ENCODE measurements at places on chromosomes 7 and 10. TPM values are rescaled to one million over a fixed set of nuclear protein-coding genes. Genes with fewer than 3 reads are reported as not detected.

Gene NKX2-3
- not detected for total RNA-seq

Gene FEZF1
- not detected for total RNA-seq

Gene POM121L12
- total RNA-seq = not detected

Gene THSD7A
- total RNA-seq = 0.03 TPM

Gene NPFFR1
- not detected for total RNA-seq

Gene CHRM2
- total RNA-seq = not detected

Gene EPHA1
- total RNA-seq = 0.21 TPM

Gene SPDYE8
- not detected for total RNA-seq

DNA sequence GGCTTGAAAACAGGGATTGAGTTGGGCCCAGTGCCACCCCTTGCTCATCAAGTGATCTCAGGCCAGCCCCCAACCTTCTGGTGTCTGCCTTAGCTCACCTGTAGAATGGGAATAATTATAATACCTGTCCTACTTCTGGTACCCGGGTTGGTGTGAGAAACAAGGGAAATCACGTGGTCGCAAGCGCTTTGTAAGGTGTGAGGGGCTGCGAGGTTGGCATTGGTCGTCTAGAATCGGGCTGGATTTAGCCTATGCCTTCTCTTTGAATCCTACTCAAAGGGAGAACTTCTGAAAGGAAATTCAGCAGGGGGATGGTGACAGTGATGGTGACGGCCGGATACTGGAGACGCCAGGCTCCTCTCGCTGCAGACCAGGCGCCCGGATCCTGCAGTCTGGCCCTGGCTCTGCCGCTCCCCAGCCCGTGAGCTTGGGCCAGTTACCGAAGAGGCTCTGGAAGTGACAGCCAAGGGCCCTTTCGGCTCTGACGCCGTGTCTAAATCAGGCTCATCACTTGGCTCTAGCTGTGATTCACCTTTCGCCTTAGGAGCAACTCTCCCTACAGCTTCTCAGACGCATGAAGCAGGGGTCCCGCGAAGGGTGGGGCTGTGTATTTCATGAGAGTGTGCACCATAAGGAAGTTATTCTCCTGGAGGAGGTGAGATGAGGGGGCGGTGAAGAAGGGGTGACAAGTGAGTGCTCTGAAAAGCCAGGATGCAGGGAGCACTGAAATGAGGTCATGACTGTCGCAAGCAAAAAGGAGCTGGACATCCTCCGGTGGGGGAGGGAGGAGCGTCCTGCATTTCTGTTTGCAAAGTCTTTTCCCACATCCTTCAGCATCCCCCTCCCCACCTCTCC is 4.0 kb upstream of the CREB5 start:
- H3K4me3 ChIP-seq = no peak overlapping the region
- H3K27ac ChIP-seq = no peak overlapping the region
- no peaks in the 10 kb centered on the region for H3K36me3 ChIP-seq
- H3K27me3 ChIP-seq = peaks cover 14% of the 10 kb centered on the region
- no peak for DNase-seq
- 0 out of 2 replicates have a peak, but pooled peaks cover 2% of the 10 kb centered on the region for H3K4me1 ChIP-seq

DNA sequence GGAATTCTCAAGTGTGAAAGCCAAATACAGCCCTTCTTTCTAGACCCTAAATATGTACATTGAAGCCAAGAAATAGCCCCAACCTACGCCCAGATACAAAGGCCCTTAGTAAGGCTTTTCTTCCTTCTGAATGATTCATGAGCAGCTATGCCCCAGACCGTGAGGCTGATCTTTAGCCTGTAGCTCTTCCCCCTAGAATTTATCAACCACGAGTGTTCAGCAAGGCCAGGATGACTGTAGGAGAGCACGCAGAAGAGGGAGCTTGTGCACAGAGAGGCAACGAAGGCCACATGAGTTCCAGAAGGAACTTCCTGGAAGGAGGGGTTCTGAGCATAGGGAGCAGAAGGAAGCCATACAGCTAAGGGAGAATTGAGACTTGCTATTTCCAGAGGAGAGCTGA is 53.0 kb upstream of the HABP2 start:
- H3K27me3 ChIP-seq = no peaks in the 10 kb centered on the region
- H3K36me3 ChIP-seq = no peaks in the 10 kb centered on the region
- no peak overlapping the region for H3K27ac ChIP-seq
- no peak overlapping the region for H3K4me3 ChIP-seq

DNA sequence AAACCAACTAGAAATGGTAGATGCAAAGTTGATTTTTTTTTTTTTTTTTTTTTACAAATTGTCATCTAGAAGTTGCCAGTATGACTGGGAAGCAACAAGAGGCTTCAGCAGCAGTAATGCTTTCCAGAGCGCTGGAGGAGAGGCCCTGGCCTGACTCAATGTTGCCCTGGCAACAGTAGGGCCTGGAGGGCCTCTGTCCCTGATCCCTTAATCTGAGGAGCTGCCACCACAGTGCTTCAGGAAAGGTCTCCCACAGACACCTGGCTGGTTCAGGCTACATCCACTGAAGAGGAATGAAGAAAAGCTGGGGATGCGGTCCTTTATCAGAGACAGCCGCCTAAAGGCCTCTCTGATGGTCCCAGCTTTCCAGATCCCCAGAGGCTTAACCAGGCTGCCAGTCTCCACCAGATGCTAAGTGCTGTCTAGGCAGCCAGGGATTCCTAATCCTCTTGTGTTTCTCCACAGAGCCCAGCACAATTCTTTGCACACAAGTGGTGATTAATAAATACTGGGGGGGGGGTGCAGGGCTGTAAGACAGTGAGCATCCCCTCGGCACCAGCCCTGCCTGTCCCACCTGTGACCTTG is 33.7 kb downstream of the ZNF777 start:
- DNase-seq = no peak
- H3K27me3 ChIP-seq = no peaks in the 10 kb centered on the region
- H3K4me1 ChIP-seq = no peaks in the 10 kb centered on the region
- peaks cover 2% of the 10 kb centered on the region for H3K36me3 ChIP-seq
- H3K4me3 ChIP-seq = no peak overlapping the region

GRCh38 chr7:34153656-34154270 is 248.4 kb downstream of the BMPER start:
- H3K27me3 ChIP-seq = no peaks in the 10 kb centered on the region
- no peak for DNase-seq
- no peaks in the 10 kb centered on the region for H3K4me1 ChIP-seq

- H3K4me1 ChIP-seq = no peaks in the 10 kb centered on the region
- no peak for DNase-seq
Measured at GRCh38 chr10:68633816-68634466, 73.8 kb downstream of the TET1 start.

DNA sequence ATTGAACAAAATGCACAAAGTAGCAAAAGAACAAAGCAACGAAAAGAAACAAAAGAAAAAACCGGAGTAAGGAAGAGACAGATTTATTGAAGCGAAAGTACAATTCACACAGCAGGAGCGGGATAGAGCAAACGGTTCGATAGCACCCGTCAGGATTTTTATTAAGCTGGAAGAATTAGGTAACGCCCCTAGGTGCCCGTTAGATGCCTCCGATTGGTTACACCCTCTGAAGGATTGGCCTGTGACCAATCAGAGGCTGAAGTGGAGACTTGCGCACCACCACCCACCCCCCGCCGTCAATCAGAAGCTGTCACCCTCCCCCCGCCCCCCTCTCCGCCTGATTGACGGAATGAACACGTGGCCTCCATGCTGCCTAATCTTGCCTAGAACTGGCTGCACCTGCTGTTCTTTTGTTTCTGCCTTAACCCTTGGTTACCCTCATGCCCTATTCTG is 16.8 kb downstream of the OCM2 start:
- H3K27ac ChIP-seq = no peak overlapping the region
- H3K36me3 ChIP-seq = no peaks in the 10 kb centered on the region
- no peaks in the 10 kb centered on the region for H3K27me3 ChIP-seq
- no peak overlapping the region for H3K4me3 ChIP-seq
- no peak for DNase-seq

- H3K36me3 ChIP-seq = peaks cover 5% of the 10 kb centered on the region
- H3K27me3 ChIP-seq = no peaks in the 10 kb centered on the region
Measured at GRCh38 chr7:36937754-36938563, 213.7 kb upstream of the AOAH start.

GRCh38 chr7:42002654-42003053 is 234.4 kb downstream of the GLI3 start:
- H3K4me3 ChIP-seq = no peak overlapping the region
- H3K27ac ChIP-seq = no peak overlapping the region
- H3K27me3 ChIP-seq = no peaks in the 10 kb centered on the region
- DNase-seq = no peak

- peaks cover 5% of the 10 kb centered on the region for H3K27me3 ChIP-seq
- no peaks in the 10 kb centered on the region for H3K36me3 ChIP-seq
- H3K4me1 ChIP-seq = no peaks in the 10 kb centered on the region
- DNase-seq = no peak
- H3K27ac ChIP-seq = no peak overlapping the region
Measured at GRCh38 chr7:25405736-25406135, 177.4 kb upstream of the NPVF start.

GRCh38 chr7:137957887-137958286 is 44.0 kb downstream of the CREB3L2 start:
- no peaks in the 10 kb centered on the region for H3K27me3 ChIP-seq
- peaks cover 36% of the 10 kb centered on the region for H3K36me3 ChIP-seq
- no peak overlapping the region for H3K27ac ChIP-seq

- no peak overlapping the region for H3K27ac ChIP-seq
- no peak overlapping the region for H3K4me3 ChIP-seq
- H3K27me3 ChIP-seq = no peaks in the 10 kb centered on the region
- H3K36me3 ChIP-seq = peaks cover 35% of the 10 kb centered on the region
Measured at GRCh38 chr7:99420213-99420612, 11.4 kb downstream of the BUD31 start.

GRCh38 chr7:144826208-144826607 is 9.6 kb downstream of the TPK1 start:
- H3K27me3 ChIP-seq = no peaks in the 10 kb centered on the region
- no peak for DNase-seq
- H3K4me3 ChIP-seq = no peak overlapping the region

DNA sequence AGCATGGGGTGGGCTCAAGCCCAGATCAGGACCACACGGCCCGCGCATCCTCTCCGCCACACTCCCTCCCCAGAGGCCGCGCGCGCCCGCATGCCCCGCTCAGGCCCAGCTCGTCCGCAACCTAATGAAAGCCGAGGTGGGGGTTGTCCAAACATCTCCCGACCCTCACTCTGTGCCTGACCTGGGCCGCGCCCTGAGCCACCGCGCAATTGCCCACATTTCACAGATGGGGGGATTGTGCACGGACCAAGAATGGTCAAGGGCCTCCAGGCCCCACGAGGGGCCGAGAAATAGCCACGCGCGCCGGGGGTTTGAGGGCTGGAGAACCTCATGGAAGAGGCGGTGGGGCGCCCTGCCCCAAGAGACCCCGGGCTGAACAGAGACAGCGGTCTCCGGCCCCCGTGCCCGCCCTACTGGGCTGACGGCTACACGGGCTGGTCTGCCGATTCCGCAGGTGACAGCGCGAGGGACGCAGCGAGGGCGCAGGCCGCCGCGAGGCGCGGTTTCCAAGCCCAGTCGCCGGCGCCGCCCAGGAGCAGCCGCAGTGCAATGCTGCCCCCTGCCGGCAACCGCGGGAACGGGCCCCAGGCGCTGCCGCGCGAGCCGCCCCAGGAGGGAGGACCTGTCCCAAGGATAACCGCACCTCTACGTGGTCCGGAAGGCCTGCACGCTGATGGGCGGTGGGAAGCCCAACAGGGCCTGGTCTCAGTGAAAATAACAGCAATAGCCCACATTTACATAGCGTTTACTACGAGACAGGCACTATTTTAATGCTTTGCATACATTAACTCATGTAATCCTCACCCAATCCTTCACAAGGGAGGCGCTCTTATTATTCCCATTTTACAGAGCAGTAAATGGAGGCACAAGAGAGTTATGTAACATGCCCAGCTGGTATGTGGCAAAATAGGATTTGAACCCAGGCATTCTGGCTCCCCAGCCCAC is 10.5 kb upstream of the GRID1 start:
- no peaks in the 10 kb centered on the region for H3K36me3 ChIP-seq
- no peak for DNase-seq
- no peak overlapping the region for H3K27ac ChIP-seq
- no peaks in the 10 kb centered on the region for H3K4me1 ChIP-seq
- H3K4me3 ChIP-seq = 0 out of 2 replicates have a peak overlapping the region, but pooled peaks have one; percentile 32
- H3K27me3 ChIP-seq = no peaks in the 10 kb centered on the region

- H3K27me3 ChIP-seq = no peaks in the 10 kb centered on the region
- H3K4me1 ChIP-seq = no peaks in the 10 kb centered on the region
- DNase-seq = no peak
- H3K36me3 ChIP-seq = no peaks in the 10 kb centered on the region
- no peak overlapping the region for H3K27ac ChIP-seq
Measured at GRCh38 chr7:41351091-41351490, 351.8 kb downstream of the INHBA start.

DNA sequence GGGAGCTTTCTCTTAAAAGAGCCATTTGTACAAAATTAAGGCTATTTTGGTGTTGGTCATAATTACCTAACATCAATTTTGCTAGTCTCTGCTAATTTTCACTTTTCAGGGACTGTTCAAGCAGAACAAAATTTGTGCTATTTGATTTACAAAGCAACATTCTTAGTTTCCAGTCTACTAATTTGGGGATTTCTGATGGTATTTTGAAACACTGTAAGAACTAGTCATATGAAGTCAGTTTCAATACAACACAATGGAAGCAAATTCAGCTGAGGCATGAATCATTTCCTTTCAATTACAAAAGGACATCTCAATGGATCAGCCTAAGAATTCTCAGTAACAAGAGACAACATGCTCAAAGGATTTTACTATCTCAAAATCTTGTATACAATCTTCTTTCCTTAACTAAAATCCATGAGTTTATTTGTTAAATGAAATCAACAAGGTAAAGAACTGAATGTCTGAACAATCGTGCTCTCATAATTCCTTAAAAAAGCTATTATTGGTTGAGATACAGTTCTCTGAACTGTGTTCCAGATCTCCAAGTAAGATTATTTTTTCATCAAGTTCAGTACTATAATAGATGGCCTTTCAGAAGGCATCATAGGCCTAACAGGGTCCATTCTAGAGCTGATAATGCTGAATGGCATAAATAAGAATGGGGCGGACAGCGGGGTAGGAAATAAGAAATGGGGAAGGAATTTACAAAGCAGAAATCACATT is 144.6 kb downstream of the NRCAM start:
- H3K36me3 ChIP-seq = no peaks in the 10 kb centered on the region
- no peaks in the 10 kb centered on the region for H3K27me3 ChIP-seq
- peaks cover 9% of the 10 kb centered on the region for H3K4me1 ChIP-seq

- no peaks in the 10 kb centered on the region for H3K27me3 ChIP-seq
- peaks cover 32% of the 10 kb centered on the region for H3K36me3 ChIP-seq
- peak overlapping the region; percentile 53 for H3K27ac ChIP-seq
- DNase-seq = no peak
- no peaks in the 10 kb centered on the region for H3K4me1 ChIP-seq
Measured at GRCh38 chr7:42924223-42924838, 7.6 kb downstream of the PSMA2 start.

- H3K36me3 ChIP-seq = no peaks in the 10 kb centered on the region
- H3K27me3 ChIP-seq = peaks cover 7% of the 10 kb centered on the region
- no peak for DNase-seq
- no peak overlapping the region for H3K27ac ChIP-seq
Measured at GRCh38 chr10:114631090-114631665, 26.9 kb downstream of the ABLIM1 start.

- no peak overlapping the region for H3K4me3 ChIP-seq
- DNase-seq = no peak
- no peaks in the 10 kb centered on the region for H3K36me3 ChIP-seq
- no peaks in the 10 kb centered on the region for H3K4me1 ChIP-seq
- no peak overlapping the region for H3K27ac ChIP-seq
- H3K27me3 ChIP-seq = no peaks in the 10 kb centered on the region
Measured at GRCh38 chr7:125169088-125169487, 239.5 kb upstream of the POT1 start.

GRCh38 chr10:1653321-1653720 is 84.0 kb downstream of the ADARB2 start:
- H3K27me3 ChIP-seq = no peaks in the 10 kb centered on the region
- H3K4me3 ChIP-seq = no peak overlapping the region

All from GM12878 (cell line).